ENCODE measurements at places on chromosomes 3 and 15.

GRCh38 chr15:90062023-90062442 lies 40.2 kb downstream of the IDH2 start:
- peak; percentile 57 for DNase-seq

DNA sequence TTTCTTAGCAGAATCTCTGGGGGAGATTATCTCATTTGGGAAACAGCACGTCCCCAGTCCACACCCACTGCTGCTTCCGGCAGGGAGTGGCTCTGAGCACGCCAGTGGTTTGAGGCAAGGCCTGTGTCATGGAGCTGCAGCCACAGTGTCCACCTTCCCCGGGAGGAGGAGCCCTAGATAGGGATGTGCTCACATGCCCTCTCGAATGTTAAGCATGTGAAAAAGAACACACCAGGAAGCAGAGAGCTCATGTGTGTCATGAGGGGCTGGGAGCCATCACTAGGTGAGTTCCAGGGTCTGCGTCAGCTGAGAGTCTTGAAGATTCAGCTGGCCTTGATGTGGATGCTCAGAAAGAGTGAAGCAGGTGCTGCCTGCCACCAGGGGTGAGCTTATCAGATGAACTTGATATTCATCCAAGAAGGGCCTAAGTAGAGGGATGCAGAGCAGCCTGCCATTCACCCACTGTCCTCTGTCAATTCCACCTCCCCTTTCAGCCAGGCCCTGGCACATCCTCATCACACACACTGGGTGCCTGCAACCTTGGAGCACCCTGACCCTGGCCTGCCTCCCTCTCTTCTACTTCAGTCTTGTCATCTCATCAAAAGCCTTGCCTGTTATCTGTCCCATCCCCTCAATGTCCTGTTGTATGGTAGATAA lies 16.3 kb downstream of the ITGA11 start:
- no peak for DNase-seq

DNA sequence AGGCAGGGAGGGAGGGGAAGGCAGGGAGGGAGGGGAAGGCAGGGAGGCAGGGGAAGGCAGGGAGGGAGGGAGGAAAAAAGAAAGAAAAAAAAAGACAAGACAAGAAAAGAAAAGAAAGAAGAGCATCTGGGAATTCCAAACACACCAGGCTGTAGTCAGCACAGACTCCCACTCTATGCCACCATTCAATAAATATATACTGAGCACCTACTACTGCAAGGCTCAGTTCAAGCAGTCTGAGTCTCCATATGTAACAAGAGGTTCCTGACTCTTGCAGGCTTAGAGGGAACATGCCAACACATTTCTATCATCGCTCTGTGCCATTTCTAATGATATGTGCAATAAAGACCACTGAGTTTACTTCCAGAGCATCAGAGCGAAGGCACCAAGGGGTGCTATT lies 47.7 kb downstream of the ANXA2 start:
- DNase-seq, result no peak

DNA sequence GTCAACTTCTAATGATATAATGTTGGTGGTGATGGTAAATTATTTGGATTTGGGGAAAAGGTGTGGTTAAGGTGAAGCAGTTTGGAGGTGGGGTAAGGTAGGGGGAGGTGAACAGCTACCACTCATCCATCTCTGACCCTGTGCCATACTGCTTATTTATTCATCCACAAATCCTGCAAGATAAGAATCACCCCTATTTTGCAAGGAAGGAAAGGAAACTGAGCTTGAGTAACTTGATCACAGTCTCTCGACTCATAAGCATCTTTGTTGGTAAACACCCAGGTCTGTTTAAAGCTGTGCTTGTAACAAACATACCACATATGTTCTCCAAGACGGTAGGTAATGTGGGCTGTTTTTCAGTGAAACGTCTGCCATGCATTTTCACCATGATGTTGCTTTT lies 67.3 kb downstream of the PTPRG start:
- no peak for DNase-seq

DNA sequence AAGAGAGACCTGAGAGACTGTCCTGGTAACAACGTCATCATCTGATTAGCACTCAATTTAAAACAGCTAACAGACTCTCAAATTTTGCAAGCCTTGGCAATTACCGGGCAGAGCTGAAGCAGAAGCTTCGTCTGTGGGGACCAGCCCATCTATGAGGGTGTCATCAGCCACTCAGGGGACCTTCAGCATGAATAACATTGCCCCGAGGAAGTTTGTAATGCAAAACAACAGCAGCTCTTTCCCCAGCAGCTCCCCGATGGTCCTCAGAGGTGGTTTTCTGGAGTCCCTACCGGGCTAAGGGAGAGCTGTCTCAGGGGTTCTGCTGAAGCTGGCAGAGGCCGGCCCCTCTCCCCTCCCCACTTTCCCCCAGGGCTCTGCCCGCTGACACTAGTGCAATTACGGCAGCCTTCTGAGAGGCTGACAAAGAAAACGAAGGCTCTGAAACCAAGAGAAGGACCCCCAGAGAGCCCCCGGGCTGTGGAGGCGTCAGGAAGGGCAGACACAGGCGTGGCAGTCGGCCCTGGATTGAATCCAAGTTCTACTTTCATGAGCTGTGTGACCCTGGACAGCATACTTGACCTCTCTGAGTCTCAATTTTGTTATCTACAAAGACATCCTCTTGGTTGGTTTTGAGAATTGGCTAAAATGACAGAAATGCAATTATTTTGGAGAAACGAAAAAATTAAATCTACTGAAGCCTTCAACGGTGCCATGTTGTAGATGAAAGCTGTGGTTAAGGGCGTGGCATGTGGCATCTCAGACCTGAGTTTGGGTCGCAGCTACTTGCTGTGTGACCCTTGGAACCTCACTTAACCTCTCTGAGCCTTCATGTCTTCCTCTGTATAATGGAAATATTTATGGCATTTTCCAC lies 102.1 kb upstream of the TLE3 start:
- DNase-seq, result no peak

GRCh38 chr15:66359740-66360139 lies 3.3 kb upstream of the TIPIN start:
- no peak for DNase-seq

DNA sequence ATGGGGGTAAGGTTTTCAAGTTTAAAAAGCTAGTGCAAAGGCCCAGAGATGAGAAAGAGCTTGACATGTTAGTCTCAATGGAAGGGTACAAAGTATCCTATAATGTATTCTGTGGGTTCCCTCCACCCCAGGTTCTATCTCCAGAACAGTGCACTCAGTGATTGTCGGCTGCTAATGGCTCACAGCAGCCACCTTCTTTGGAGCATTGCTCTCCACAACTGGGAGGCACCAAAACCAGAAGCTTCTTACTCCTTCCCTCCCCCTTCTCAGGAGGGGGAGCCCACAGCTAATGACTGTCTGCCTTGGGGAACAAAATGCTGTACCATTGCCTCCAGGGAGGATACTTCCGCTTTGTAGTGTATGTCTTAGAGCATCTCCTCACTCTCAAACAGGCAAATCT lies 439.4 kb upstream of the RBMS3 start:
- DNase-seq, result no peak

DNA sequence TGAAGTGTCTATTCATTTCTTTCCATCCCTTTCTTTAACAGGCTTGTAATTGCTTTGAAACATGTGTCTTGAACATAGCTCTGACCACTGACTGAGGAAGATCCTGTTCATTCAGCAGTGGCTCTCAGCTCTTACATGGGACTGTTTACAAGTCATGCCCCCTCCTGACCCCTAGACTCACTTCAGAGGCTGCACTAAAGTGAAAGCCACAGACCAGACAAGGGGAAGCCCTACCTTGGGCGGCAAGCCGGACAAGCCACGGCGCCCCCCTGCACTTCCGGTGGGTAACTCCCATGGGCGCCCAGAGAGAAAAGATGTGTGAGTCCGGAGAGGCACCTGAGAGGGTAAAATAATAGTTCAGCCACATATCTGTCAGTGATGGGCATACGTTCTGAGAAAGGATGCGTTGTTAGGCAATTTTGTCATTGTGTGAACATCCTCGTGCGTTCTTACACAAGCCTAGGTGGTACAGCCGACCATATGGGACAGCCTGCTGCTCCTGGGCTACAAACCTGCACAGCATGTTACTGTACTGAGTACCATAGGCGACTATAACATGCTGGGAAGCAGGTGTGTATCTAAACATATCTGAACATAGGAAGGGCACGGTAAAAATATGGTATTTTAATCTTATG lies 116.2 kb downstream of the CHSY1 start:
- peak; percentile 23 for DNase-seq

DNA sequence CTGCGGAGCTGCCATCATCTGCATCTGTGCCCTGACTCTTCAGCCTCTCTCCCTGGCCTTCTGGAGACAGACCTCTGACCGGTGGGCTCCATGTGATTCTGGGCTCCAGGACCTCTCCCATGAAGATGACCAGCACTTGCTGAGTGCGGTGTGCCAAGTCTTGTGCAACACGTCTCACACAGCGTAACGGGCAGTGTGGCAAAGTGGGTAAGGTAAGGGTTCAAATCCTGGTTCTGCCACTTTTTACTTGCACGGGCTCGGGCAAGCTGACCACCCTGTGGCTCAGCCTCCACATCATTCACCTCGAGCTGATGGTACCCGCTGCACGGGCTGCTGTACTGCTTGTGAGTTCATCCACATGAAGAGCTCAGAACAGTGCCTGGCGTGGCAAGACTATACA lies 6.5 kb upstream of the SYNM start:
- DNase-seq, result no peak

- no peak for DNase-seq
Observed at GRCh38 chr3:14231145-14231990, 52.8 kb downstream of the LSM3 start.

GRCh38 chr3:127858521-127858920 lies 36.2 kb upstream of the MGLL start:
- DNase-seq, result no peak

DNA sequence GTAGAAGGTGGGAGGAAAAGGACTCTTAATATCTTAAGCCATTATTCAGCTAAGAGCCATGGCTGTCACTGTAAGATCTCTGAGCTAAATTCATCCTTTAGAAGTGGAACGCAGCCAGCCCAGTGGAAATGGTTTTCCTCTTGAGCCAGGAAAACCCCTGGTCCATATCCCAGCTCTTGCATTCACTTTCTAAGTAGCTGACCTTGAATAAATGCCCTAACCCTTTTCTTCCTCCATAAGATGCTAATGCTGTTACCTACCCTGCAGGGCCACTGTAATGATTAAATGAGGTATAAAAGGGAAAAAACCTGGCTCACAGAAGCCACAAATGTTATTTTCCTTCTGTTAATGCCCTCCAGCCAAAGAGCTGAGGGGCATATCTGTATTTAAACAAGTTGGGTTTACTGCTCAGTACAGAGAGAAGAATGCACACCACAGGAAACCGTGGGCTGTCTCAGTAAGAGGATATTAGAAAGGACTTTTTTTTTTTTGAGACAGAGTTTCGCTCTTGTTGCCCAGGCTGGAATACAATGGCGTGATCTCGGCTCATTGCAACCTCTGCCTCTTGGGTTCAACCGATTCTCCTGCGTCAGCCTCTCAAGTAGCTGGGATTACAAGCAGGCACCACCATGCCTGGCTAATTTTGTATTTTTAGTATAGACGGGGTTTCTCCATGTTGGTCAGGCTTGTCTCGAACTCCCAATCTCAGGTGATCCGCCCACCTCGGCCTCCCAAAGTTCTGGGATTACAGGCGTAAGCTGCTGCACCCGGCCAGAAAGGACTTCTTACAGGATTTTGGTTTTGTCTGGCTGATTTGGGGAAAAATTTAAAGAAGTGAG lies 6.8 kb downstream of the UBL7 start:
- DNase-seq, result no peak

GRCh38 chr3:71260782-71261181 lies 322.7 kb downstream of the FOXP1 start:
- no peak for DNase-seq

All from CD4-positive, alpha-beta T cell treated with Interleukin-21 for 1 hour (primary cell).